NCI-H748 treated with DMSO at 0.1 percent for 48 hours (cell line): ENCODE measurements at places on chromosomes 1 and 21.
A peak's percentile ranks its signal among the peaks of the same experiment; 100 is the strongest.

- DNase-seq: no peak
Observed at GRCh38 chr1:80917225-80917624, 883.5 kb upstream of the ADGRL2 start.

DNA sequence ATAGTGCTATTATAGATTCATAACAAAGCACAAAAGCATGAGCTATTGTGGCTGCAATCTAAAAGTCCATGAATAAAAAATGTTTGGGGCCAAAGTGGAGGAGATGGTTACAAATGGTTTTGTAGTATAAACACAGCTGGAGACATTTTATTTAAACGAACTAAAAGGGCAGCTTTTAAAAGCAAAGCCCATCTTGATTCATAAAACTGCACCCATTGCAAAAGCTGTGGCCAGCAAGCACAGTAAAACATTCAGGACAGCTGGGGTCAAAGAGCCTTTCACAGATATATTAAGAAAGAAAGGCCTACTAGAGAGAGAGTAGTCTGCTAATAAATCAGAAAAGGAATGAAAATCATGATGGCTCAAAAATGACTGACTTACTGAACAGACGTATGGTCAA, 520.8 kb downstream of the NUF2 start:
- DNase-seq: no peak

- no peak for DNase-seq
Observed at GRCh38 chr21:25243808-25244207, 363.5 kb downstream of the MRPL39 start.

DNA sequence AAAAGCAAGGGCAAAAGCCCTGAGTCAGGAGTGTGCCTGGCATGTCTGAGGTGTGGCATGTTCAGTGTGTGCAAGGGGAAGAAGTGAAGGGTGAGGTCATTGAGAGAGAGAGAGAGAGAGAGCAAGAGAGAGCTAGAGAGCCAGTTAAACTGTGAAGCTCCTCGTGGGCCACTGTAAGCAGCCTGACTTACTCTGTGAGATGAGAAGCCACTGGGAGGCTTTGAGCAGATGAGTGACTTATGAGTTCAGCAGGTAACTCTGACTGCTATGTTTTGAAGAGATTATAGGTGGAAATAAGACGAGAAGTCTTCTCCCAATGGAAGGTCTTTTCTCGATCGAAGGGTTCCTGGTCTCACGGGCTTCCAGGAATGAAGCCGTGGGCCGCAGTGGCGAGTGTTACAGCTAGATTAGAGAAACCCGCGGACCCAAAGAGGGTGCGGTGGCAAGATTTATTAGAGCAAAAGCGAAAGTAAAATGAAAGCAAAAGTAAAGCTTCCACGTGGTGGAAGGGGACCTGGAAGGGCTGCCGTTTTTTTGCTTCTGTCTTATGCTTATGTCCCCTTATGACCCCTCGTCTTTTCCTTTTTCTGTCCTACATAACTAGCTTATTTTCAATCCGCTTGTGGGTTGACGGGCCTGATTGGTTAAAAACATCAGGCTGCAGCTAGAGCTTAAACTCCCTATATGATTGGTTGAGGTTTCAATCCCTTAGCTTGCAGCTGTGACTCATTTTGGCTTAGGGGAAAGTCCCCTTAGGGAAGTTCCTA, 323.1 kb upstream of the FAM78B start:
- DNase-seq: no peak

- no peak for DNase-seq
Observed at GRCh38 chr1:30734106-30734505, 10.7 kb upstream of the MATN1 start.

GRCh38 chr1:199132006-199132405, 493.2 kb downstream of the PTPRC start:
- DNase-seq: no peak

DNA sequence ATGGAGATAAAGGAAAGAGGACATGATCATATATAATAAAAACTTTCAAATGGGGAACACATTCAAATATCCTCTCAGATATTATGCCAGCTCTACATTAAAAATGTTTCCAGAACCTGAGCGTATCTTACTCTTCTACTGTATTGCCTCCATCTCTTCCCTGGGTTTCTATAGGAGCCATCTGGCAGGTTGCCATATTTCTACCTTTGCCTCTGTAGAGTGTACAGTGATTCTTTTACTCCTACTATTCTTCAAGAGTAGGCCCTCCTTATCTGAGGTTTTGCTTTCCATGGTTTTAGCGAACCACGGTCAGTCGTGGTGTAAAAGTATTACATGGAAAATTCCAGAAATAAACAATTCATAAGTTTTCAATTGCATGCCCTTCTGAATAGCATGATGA, 259.5 kb downstream of the GRIK1 start:
- DNase-seq: no peak

GRCh38 chr21:44628707-44629391, 2.0 kb downstream of the KRTAP10-9 start:
- DNase-seq: no peak

GRCh38 chr1:154575951-154576566, 8.5 kb downstream of the CHRNB2 start:
- DNase-seq: no peak

DNA sequence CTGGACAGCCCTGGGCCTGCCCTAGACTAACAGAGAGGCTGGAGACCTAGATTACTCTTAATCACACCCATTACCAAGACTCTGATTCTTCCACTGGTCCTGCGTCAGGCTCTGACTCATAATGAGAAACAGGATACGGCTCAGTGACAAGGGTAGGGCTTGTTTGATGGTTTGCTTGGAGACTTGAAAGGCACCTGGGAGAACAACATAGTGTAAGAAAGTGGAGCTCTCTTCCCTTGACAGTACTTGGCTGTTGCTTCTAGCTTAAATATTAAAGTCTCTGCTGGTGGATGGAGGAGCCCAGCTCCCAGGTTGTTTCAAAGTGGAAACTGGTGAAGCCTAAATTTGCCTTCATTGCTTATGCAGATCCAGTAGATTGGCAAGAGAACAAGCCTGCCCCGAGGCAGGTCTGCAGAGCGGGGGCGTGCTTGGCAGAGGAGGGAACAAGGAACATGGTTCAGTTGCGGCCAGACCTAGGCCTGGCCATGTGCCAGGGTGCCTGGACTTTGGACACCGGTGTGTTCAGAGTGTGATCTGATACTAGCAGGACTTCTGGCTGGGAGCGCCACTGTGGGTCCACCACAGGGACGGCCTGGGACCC, 480.6 kb downstream of the CAMTA1 start:
- DNase-seq: no peak

GRCh38 chr1:8465013-8465412, 147.1 kb downstream of the SLC45A1 start:
- no peak for DNase-seq

DNA sequence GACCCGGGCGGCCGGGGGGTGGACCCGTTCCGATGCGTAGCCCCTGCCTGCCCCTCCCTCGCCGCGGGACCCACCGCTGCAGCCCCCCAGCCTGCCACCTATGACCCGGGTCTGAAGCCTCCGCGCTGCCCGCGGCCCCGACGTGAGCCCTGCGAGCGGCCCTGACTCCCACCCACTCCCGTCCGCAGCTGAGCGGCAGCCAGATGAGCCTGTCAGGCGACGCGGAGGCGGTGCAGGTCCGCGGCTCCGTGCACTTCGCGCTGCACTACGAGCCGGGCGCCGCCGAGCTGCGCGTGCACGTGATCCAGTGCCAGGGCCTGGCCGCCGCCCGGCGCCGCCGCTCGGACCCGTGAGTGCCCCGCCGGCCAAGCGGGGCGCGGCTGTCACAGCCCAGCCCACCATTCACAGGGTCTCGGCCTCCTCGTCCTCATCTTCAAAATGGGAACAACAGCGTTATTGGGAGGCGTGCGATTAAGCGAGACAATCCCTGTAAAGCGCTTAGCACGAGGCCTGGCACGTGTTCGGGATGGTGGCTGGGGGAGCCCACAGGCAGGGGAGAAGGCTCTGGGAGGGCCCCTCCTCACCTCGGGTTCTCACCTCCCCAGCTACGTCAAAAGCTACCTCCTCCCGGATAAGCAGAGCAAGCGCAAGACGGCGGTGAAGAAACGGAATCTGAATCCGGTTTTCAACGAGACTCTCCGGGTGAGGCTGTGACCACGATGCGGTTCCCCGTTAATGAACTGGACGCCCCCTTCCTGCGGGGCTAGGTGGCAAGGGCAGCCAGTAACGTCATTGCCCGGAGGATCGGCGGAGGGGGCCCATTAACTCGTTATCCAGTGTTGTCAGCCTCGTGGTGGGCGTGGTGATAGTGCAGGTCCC, 8.2 kb downstream of the SYTL1 start:
- DNase-seq: peak; percentile 4

- DNase-seq: no peak
Observed at GRCh38 chr1:109198043-109198695, 15.5 kb upstream of the SARS1 start.

GRCh38 chr1:178645157-178645807, 79.8 kb upstream of the RALGPS2 start:
- DNase-seq: no peak

- peak; percentile 16 for DNase-seq
Observed at GRCh38 chr1:197924516-197925123, 7.4 kb downstream of the LHX9 start.

GRCh38 chr21:42845296-42845965, 33.9 kb downstream of the WDR4 start:
- no peak for DNase-seq

GRCh38 chr1:10490286-10490970, 15.7 kb downstream of the PEX14 start:
- DNase-seq: no peak

GRCh38 chr1:205998457-205999241, 4.5 kb downstream of the RAB7B start:
- peak; percentile 3 for DNase-seq

DNA sequence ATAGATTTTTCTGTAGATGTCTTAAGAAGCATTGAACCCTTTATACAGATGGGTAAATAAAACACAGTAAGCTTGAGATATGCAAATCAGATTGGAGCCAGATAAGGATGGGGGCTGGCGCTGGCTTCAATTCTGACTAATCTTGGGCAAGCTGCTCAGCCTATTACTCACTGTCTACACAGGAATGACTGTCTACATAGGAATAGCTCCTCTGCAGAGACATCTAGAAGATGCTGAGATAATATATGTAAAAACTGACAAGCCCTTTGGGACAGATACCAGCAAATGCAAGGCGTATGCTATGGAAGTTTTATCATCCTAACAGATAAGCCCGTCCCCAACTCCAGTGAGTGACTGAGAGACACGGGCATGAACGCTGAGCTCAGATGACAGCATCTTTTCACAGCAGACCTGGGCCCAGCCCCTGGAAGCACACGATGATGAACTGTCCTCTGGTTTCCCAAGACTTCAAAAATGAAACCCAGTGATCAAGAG, 1.7 kb downstream of the CLDN14 start:
- DNase-seq: no peak

DNA sequence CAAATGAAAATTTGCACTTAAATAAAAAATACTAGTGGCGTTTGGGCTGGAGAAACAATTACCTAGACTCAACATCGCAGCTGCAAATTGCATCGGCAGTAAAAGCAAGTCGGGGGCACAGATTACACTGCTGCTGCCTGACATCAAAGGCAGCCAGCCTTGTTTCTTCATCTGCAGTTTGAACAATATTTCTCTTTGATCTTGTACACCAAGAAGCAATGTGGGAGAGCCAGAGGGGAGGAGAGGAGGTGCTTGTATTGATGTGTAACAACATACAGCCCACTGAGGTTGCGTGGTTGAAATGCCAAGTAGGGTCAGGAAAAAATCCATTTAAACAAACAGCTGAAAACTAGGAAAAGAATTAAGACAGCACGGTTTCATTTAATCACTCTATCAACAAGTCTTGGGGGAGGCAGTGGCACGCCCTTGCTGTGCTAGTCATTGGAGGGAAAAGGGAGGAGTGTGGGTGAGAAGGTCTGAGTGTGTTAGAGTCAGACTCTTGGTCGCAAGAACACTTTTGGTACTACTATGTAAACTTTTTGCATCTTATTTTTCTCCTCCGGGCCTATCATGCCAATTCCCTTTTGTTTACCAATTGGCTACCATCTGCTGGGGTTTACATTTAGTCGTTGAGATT, 456.5 kb downstream of the OMA1 start:
- DNase-seq: no peak

- no peak for DNase-seq
Observed at GRCh38 chr1:2335721-2336455, 55.5 kb downstream of the MORN1 start.

- DNase-seq: no peak
Observed at GRCh38 chr1:188425687-188426086, 1596.9 kb downstream of the PLA2G4A start.

- DNase-seq: no peak
Observed at GRCh38 chr1:167726008-167726407, 4.2 kb downstream of the MPZL1 start.

DNA sequence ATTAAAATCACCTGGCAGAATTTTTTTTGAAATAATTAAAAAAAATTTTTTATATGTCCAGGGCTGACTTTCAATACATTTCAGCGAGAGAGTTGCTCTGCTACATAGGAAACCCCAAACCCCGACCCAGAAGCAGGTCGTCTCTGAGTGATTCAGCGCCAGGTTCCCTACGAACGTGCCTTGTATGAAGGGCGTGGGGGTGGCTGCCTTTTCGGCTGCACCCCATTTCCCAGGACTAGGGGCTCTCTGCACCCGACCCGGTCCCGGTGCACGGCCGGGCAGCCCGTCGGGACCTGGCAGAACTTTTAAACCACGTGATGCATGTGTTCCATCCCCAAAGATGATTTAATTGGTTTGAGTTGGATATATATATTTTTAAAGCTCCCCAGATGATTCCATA, 15.8 kb upstream of the SCYL3 start:
- DNase-seq: no peak

GRCh38 chr1:190439447-190439846, 38.2 kb downstream of the BRINP3 start:
- no peak for DNase-seq

GRCh38 chr21:27366646-27367235, 399.9 kb upstream of the ADAMTS5 start:
- DNase-seq: no peak

DNA sequence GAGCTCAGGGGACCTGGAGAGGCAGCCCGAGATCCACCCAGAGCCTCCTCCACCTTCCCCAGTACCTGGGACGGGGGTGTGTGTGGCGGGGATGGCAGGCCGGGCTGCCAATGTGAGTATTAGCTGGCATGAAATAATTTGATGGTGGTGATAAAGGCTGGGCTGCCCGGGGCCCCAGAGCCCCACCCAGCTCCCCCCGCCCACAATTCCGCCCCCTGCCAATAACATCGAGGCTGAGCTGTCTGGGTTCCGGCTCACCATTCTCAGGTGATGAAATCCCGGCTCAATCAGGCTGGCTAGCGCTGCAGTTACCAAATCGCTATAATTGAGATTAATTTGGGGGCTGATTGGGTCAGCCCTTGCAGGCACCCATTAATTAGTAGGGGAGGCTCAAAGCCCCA, 103.8 kb upstream of the CASZ1 start:
- DNase-seq: no peak

- DNase-seq: no peak
Observed at GRCh38 chr1:100347009-100347966, 5.0 kb upstream of the CDC14A start.

GRCh38 chr1:90591355-90591969, 125.6 kb downstream of the BARHL2 start:
- no peak for DNase-seq

DNA sequence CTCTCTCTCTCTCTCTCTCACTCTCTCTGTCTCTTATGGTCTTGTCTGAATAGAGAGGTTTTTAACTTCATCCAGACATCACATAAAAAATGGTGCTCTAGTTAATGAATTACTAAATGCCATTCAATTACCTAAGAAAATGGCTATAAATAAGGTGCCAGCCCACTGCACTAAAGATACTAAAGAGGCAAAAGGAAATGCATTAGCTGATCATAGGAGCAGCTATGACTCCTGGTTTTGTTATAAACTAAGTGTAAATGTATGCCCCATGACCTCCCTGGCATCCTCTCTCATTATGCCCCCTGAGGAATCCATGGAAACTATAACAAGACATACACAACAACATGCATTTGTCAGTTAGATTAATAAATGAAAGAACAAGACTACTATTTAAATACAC, 57.5 kb upstream of the PDC start:
- no peak for DNase-seq
